Cortex of kidney (tissue), 1 donor: ENCODE measurements at places on chromosomes 2 and 18.

- no peak for DNase-seq
These were observed 1932.2 kb upstream of the CELF4 start for GRCh38 chr18:39497821-39498220.

GRCh38 chr18:67778016-67778415 is 261.5 kb upstream of the DSEL start:
- DNase-seq = no peak

DNA sequence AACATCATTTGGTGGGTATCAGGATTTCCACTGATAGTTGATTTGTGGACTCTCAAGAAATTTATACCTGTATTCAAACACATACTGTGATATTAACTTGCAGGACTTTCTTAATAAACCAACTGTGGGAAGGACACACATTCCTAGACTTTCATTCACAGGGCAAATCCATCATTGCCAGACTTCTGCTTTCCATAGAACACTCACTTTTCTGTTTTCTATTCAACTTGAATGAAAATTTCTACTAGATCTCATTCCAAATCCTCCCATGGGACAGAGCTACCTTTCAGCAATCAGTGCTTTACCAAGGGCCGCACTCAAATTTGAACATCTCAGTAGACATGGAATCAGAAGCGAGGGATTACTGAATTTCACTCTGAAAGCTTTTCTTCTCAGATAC is 612.5 kb downstream of the IRS1 start:
- no peak for DNase-seq

DNA sequence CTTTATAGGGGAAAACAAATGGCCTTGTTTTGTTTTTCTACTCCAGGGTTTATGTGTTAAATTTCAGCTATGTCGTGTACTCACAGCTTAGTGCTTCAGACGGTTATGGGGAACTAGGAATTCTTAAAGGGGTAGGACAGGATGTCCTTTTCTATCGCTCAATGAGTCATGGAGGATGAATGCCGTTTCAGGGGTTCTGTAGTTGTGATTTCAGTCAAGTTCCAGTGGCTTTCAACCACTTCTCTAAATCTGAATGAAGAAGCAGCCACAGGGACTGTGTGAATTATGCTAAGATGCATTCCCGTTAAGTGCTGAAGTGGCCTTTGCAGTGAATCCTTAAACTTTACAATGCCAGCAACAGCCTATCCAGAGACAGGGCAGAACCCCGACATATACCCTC is 1231.7 kb upstream of the ZEB2 start:
- no peak for DNase-seq

DNA sequence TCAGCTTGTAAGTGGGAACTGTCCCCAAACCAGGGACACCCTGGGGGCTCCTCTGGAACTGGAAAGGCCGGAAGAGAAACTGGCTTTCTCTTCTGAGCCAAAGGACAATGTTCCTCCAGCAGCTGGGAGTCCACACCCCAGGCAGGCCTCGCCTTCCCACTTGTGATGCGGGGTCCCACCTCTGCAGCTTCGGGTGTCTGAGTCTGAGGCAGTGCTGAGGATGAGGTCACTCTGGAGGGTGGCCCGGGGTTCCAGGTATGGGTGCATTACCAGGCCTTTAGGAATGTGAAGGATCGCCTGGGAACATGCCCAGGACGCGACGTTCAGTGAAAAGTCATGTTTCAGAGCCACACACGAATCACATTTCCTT is 18.2 kb upstream of the BOK start:
- no peak for DNase-seq

DNA sequence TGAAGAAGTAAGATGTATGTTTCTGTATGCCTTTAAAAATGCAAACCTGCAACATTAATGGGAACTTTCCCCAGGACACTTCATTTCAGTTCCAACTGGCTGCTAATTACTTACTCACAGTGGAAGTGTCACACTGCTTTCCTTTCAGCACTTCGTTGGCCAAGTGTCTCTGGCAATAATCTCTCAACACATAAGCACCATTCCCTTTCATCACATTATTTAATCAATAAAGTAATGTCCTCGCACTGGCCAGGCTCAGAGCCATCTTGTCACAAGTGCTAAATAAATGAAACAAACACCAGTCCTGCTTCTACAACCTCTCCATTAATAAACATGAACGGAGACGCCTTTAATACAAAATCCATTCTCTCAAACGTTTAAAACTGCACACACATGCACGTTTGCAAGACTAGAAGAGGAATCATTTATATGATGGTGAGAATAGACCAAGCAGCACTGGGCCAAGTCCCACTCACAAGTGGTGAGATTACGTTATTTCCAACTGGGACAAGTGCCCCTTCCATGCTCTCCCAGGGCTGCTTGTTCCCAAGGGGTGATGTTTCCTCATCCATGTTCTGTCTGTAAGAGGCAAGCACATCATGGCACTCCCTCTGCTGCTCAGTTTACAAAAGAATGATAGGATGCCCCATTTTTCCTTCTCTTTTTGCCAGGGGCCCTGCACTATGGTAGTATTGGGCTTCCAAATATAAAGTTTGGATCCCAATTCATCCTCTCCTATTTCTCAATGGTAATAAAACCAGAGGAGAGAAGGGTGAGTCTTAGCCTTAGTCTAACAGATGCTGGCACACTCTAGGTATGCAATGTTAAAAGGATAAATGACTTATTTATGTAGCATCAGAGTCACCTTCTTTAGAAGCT is 56.8 kb upstream of the ETAA1 start:
- DNase-seq = no peak

DNA sequence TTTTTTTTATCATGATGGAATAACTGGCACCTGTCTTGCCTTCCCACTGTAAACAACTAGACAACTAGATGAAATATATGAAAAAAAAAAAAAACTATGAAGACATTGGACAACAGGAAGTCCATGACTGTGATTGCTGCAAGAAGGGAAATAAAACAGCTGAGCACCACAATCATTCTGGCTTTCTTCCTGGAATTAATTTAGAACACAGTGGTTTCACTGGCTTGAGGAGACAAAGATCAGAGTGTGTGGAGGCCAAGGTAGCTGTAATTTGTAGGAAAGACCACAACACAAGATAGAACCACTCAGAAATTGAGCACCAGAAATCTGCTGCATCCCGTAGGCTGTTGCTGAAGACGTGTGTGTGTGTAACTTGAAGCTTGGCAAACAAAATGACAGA is 121.1 kb upstream of the PID1 start:
- no peak for DNase-seq

DNA sequence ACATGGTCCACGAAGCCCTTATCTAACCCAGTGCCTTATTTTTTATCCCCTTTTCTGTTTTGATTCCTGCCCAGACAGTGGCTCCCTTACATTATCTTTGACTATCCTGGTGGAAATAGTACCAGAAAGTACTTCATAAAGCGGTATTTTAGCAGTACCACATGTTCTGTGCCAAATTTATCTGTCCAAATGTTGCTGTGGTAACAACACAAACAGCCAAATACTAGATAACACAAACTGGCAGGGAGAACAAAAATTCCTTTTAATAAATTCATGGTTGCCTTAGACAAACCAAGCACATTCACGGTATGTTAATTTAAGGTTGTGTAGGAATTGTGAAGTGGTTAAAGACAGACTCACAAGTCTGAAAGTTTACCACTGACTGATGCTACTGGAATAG is 187.9 kb upstream of the LHCGR start:
- DNase-seq = no peak

GRCh38 chr18:68494802-68495581 is 219.9 kb downstream of the TMX3 start:
- DNase-seq = no peak

GRCh38 chr18:48442761-48443160 is 33.6 kb upstream of the ZBTB7C start:
- DNase-seq = no peak
